Myocyte (in vitro differentiated cells): ENCODE measurements at places on chromosomes 4 and X.

DNA sequence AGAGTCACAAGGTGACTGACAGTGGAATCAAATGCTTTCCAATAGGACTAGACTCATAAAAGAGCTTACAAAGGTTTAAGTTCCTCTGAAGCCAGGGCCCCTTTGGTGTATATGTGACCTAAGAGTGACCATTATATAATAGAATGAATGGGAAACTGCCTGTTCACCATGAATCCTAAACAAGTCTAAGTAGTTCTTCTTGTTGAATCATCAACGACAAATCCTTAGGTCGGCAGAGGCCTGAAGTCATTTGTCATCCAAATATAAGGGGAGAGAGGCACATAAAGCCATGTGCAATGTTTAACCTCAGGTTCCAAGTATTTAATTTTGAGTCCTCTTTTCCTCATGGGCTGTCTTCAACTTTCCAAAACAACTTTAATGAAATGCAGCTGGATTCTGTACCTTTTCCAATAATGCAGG is 122.4 kb downstream of the RASL11B start:
- no peak for DNase-seq

DNA sequence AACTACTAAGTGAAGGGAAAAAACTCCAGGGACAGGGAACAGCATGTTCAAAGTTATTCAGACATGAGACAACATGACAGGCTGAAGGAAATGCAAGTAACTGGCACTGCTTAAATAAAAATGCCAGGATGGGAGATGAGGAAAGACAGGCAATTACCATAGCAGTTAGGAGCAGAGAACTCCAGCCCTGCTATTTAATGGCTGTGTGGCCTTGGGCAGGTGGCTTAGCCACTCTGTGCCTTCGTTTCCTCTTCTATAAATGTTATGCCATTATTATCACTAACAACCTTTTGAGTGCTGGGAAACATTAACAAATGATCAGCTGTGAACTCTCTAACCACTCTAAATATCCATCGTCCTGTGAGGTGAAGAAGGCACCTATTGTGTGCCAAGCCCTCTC is 32.7 kb downstream of the PROM1 start:
- no peak for DNase-seq

- no peak for DNase-seq
Observed at GRCh38 chr4:147725673-147726072, 6.2 kb upstream of the ARHGAP10 start.

DNA sequence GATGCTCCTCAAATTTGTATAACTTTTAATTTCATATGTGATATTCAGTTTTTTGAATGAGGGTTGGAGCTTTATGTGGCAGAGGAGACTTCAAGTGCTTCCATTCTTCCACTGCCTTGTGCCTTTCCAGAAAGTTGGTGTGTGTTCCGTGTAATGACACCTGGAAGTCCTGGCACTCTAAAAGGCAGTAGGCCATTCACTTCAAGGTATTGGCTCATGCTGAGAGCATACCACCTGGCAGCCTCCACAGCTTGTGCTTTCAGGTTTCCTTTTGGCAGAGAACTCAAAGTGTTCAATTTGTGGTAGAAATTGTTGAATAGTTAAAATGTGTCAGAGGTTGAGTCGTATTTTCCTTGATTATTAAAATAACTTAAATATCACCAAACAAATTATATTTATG is 49.6 kb downstream of the GRIA2 start:
- no peak for DNase-seq

GRCh38 chr4:89009115-89009514 is 47.9 kb downstream of the FAM13A start:
- DNase-seq = no peak
